ENCODE measurements at places on chromosomes 16 and 17. TPM values are rescaled to one million over a fixed set of nuclear protein-coding genes. Genes with fewer than 3 reads are reported as not detected.
A peak's percentile ranks its signal among the peaks of the same experiment; 100 is the strongest.

The C17orf75 gene
- total RNA-seq = 8.6 TPM

The HS3ST3A1 gene
- 0.22 TPM for total RNA-seq

The TSNAXIP1 gene
- total RNA-seq = 1.1 TPM

The DECR2 gene
- 21.8 TPM for total RNA-seq

The ZNF469 gene
- total RNA-seq = 2.5 TPM

The DBNDD1 gene
- total RNA-seq = 2.6 TPM

The LRRC37A3 gene
- total RNA-seq = 13.4 TPM

The SLC2A4 gene
- total RNA-seq = 8.1 TPM

DNA sequence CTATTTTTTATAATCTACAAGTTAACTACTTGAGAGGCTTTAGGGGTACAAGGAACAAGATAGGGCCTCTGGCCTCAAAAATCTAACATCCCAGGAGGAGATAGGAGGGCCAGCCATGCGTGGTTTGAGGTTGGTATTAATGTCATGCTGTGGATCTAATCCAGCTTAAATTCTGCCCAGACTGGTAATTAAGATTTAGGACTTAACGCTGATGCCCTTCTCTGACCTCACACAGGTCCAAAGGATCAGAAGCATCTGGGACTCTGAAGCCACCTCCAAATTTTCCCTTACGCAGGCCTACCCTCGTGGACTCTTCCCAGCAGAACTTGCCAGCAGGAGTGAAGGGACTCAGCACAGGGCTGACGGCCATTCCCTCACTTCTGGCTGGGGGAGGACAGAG, 15.1 kb downstream of the SLC6A4 start:
- no peak for DNase-seq

DNA sequence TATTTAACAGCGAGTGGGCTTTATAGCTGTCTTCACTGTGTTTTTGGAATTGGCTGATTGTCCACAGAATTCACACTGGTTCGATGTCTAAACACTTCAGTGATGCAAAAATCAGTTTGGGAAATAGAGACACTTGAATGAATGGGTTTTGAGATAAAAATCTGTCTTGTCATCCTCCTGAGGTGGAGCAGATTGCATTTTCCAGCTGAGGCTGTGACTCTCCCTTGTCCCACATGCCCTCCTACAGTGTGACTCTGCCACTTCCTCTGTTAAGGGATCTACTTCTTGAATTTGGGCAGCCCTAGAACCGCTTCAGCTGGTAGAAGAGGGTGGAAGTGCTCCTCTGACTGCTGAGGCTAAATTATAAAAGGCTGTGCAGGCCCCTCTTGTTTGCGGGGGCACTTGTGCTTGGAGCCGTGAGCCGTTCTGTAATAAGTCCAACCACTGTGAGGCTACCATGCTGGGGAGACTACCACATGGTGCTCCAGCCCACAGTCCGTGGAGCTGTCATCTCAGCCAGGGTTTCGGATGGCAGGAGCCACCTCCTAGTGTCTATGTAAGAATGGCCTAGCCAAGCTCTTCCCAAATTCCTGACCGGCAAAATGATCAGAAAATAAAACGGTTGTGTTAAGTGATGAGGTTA, 175.9 kb downstream of the SPECC1 start:
- DNase-seq = no peak

DNA sequence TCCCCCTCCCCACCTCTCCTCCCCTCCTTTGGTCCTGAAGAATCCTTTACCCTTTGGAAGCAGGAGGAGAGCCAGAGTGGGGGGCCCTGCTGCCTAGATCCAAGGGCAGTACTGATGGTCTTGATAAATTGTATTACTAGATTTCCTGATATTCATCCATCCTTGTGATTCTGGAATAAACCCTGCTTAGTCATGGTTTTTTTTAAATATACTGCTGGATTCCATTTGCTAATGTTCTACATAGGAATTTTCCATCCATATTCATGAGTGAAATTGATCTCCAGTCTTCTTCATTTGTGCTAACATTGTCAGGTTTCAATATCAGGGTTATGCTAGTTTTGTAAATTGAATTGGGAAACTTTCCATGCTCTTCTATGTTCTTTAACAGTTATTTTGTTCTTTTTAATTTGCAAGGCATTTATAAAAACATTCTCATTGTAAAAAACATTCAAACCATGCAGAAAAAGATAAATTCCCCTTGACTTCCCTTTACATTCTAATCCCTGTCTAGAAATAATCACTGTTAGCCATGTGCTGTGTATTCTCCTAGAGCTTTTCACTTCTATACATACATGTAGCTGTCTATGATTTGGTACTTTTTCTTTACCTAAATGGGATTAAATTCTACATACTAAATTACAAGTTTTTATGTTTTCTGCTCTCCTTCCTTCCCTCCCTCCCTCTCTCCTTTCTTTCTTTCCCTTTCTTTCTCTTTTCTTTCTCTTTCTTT, 56.7 kb downstream of the CCDC42 start:
- no peak for DNase-seq

DNA sequence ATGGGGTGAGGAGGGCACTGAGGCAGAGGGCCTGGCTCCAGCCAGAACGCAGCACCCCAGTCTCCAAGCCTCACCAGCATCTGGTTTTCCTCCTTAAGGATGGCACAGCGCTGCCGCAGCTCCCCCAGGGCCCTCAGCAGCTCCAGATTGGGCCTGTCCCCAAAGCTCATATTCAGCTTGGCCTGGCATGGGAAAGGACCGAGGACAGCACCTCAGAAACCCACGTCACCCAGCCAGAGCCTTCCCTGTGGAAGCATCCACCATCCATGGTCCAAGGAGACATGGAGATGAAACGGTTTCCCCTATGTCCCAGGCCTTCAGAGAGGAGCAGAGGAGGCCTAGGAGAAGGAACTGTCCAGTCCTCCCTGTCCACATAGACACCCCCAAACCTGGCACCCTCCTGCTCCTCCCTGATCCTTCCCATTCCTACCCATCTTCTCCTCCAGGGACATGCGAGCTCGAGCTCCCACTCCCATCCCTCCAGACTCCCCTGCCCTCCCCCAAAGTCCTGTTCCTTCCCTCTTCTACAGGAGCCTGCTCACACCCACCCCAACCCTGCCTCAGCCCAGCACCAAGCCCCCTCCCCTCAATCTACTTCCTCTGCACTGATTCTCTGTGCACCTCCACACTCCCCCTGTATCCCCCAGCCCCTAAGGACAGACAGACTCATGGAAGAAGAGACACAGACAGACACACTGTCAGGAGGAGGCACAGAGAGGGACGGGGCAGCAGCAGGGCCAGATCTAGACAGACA, 1.8 kb downstream of the TSPOAP1 start:
- DNase-seq = no peak

- DNase-seq = no peak
Observed at GRCh38 chr16:9820476-9821246, 361.6 kb downstream of the GRIN2A start.

- DNase-seq = no peak
Observed at GRCh38 chr16:2854700-2855309, 3.2 kb downstream of the PRSS22 start.

GRCh38 chr17:72460711-72461110, 339.9 kb downstream of the SOX9 start:
- no peak for DNase-seq

DNA sequence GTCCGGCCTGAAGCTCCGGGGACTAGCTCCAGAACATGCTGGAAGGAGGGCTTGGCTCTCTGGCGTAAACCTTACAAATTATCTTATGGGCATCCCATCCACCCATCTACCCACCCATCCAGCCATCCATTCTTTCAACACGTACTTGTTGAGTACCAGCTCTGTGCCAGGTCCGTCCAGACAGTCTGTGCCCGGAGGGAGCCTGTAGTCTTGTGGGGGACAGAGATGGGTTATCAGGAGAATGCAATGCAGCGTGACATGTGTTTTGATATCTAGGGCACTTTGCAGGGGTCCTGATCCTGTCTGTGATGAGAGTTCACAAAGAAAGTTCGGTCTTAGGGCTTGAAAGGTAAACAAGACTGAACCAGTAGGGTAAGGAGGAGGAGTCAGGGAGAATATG, 4.1 kb upstream of the SLC13A2 start:
- DNase-seq = peak; percentile 68

DNA sequence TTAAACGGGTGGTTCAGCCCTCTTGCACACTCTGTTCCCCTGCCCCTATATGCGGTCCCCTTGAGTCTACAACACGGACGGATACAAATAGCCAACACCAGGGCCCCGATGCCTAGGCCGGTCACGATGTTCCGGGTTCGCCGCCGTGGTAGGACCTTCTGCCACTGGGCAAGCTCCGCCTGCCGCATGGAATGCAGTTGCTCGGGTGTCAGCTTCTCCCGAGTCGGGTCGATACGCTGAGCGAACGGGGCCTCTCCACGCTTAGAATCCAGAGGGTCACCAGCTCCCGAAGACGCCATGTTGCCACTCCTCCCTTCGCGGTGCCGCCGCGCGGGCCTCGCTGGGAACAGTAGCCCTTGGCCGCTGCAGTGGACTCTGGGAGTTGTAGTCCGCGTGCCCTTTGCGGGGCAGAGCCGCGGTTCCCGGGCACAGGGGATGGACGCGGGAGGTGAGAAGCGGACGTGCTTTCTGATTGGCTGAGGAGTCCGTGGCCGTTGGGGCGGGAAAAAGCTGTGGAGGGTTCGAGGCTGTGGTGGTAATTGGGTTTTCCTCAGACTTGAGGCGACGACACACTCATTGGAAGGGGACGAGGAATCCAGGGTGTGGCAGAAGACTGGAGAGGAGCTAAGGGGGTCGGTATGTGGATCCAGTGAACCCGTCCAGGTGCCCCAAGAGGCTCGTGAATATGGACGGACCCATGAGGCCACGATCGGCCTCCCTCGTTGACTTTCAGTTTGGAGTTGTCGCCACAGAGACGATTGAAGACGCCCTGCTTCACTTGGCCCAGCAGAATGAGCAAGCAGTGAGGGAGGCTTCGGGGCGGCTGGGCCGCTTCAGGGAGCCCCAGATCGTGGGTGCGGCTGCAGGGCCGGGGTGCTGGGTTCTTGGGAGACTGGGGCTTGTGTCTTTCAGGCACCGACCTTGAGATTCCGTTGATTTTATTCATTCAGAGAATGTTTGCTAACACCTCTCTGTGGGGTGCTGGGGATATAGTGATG, at the start of the genes CNTD1 and COA3:
Gene CNTD1, plus strand, starts transcription at position 479 of the 998 bp plus-strand sequence. Its CDS starts 207 bp downstream, at position 686.
Gene COA3, minus strand, starts transcription at position 322 of the 998 bp plus-strand sequence. Its CDS starts 23 bp downstream, at position 299.
- peak; percentile 95 for DNase-seq

GRCh38 chr17:57615836-57616757, 129.0 kb downstream of the CCDC182 start:
- DNase-seq = no peak

DNA sequence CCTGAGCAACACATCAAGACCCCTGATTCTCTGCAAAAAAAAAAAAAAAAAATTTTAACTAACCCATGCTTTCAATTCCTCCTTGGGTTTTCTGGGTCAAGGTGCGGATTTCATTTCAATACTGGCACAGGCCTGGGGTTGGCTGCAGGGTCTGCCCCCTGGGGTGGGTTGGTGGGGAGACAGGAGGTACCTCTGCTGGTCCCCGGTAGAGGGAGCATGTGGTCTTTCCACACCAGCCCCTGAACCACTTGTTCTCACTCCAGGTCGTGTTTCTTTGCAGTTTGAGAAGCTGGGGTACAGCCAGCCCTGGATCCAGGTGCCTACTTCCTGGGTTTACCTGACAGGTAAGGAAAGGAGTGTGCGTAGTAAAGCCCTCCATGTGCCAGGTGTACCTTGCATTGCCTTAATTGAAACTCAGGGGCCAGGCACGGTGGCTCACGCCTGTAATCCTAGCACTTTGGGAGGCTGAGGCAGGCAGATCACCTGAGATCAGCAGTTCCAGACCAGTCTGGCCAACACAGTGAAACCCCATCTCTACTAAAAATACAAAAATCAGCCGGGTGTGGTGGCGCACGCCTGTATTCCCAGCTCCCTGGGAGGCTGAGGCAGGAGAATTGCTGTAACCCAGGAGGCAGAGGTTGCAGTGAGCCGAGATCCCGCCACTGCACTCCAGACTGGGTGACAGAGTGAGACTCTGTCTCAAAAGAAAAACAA, 21.8 kb downstream of the SDR42E2 start:
- DNase-seq = no peak

GRCh38 chr17:19485800-19486340, 47.8 kb upstream of the SLC47A1 start:
- peak; percentile 67 for DNase-seq

DNA sequence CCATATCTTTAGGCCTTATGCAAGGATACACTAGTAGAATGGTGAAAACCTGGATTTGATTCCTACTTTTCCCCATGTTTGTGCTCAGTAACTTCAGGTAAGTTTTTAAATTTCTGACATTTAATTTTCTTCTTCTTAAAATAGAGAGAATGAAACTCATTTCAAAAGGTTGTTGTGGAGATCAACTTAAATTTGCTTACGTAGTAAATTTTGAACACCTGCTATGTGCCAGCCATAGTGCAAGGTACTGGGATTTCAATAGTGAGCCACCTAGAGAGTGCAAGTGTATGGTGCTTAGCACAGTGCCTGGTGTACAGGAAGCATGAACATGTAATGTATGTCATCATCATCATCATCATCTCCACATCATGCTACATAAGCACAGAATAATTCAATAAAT, 73.6 kb upstream of the SMIM36 start:
- DNase-seq = no peak

- DNase-seq = no peak
Observed at GRCh38 chr17:57313097-57313835, 56.9 kb downstream of the MSI2 start.

GRCh38 chr16:13997933-13998332, 73.2 kb upstream of the MRTFB start:
- peak; percentile 43 for DNase-seq

DNA sequence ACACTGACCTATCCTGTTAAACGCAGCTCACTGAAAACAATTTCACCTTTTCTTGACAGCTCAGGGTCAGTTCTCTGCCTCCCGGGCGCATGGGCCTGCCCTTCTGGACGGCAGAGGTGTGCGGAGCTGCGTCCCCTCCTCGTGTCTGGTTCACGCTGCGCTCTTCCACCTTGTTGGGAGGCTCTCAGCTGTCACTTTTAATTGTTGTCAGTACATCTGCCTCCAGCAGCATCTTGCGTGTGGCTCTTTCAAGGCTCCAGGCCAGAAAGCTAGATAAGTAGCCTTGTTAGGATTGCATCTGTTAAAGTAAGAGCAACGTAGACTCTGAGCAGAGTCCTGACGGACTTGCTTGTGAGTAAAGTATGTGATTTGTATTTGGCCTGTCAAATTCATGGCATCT, 59.4 kb downstream of the MGAT5B start:
- DNase-seq = no peak

GRCh38 chr16:68991075-68991474, 114.4 kb upstream of the HAS3 start:
- no peak for DNase-seq

DNA sequence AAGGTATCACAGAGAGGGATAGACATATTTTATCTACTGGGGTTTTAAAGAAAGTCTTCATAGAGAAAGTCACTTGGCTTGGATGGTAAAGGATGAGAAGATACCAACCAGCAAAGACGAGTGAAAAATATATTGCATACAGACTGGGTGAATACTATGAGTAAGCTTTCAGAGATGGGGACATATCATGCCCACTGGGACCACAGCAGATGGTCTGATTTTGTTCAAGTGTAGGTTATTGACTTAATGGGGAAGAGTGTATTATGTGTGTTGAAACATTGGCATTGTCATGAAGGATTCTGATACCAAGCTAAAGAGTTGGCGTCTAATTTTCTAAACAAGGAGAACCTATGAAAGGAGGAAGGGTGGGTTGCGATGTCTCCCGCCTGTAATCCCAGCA, 13.8 kb upstream of the MMD start:
- DNase-seq = no peak

Measured in mesenteric fat pad (tissue), 1 donor.